Stimulated activated CD8-positive, alpha-beta memory T cell treated with anti-CD3 and anti-CD28 coated beads, Interleukin-7, amount 100 ng/mL, for 48 hours (primary cell): ENCODE measurements at places on chromosomes 7 and 10.

GRCh38 chr7:95820778-95821177, 48.4 kb downstream of the DYNC1I1 start:
- DNase-seq, result no peak

GRCh38 chr10:133608855-133609254, 17.7 kb downstream of the FRG2B start:
- no peak for DNase-seq

- DNase-seq, result no peak
Measured at GRCh38 chr7:114802632-114803031, 119.3 kb upstream of the MDFIC start.

DNA sequence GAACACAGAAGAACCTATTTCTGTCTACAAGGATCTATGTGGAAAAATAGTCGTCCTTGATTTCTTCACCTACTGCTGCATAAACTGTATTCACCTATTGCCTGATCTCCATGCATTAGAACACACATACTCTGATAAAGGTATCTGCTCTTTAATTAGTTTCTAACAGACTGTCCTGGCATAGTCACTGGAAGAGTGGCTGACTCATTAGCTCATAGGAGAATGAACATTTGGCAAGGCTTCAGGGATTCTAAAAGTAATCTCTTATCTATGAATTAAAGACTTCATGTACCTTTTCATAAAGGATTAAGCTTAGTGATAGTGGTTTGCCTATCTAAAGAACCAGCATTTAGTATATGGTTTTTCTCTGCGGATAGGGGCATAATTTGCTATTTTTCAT, 4.1 kb downstream of the NHLRC2 start:
- no peak for DNase-seq

GRCh38 chr7:100266576-100267354, 40.7 kb upstream of the SPDYE3 start:
- no peak for DNase-seq

- DNase-seq, result no peak
Measured at GRCh38 chr10:109173121-109173520, 750.2 kb downstream of the XPNPEP1 start.

- DNase-seq, result no peak
Measured at GRCh38 chr10:60176925-60177324, 212.8 kb downstream of the ANK3 start.

DNA sequence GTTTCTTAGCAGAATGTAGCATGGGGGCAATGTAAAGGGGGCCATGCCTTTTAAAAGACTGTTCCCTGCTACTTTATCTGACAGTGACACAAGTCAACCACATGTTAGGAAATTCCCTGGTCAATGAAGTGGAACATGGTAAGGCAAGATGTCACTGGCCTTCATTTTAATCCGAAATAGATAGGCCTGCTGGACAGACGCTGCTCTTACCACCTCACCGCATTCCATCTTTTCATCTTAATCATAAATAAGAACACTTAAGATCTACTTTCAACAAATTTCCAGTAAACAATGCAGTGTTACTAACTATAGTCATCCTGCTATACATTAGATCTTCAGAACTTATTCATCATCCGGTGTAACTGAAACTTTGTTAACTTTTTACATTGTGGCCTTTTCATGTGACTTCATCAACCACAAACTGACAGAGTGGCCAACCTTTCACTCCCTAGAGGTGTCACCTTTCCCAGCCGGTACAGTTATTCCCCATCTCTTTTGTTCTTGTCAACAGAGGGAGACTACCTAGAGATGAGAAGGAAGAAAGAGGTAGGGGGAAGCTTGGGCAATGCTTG, 15.6 kb downstream of the ASB4 start:
- DNase-seq, result no peak

GRCh38 chr7:45716380-45717203, 142.4 kb downstream of the ADCY1 start:
- DNase-seq, result no peak

DNA sequence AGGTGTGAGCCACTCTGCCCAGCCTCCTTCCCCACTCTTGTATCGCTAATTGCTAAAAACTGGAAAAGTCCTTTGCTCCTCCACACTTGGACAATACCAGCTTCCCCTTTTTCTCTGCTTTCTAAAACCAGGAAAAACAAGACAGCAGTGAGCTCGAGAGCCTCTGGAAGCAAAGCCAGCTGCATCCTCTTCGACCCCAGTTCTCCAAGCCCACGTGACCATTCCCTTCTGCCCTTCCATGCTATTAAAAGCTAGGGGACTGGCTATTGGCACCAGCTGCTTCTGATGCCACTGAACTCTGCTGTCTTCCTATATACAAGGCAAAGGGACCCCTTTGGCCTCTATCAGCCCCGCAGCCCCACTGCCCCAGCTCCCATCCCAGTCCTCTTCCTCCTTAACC, 92.2 kb downstream of the SPDYE5 start:
- DNase-seq, result no peak

DNA sequence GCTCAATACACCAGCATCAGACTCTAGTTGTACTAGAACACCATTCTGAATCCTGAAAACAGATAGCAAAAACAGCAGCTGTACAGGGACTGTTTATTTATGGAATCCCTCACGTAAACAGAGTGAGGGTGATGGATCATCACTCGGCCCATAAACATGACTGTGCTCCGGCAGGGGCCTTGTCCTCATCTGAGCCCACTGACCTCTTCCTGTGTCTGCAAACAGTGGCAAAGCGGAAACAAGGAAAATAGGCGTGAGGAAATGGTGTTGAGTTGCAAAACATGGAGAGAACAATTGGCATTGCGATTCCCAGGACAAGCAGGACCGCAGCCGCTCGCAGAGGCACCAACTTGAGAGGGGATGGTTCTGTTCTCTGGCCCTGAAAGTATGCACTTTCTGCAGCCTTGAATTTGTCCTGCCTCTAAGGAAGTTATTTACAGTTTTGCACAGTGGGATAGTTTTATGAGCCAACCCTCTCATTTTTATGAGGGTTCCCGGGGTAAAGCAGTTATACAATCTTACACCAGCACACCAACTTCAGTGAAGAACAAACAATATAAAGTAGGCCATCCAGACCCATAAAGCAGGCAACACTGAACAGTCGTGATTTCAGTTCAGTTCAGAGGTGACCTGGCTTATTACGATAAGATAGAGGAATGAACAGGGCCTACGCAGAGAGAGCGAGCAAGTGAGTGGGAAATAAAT, 248.0 kb upstream of the FZD8 start:
- DNase-seq, result no peak

DNA sequence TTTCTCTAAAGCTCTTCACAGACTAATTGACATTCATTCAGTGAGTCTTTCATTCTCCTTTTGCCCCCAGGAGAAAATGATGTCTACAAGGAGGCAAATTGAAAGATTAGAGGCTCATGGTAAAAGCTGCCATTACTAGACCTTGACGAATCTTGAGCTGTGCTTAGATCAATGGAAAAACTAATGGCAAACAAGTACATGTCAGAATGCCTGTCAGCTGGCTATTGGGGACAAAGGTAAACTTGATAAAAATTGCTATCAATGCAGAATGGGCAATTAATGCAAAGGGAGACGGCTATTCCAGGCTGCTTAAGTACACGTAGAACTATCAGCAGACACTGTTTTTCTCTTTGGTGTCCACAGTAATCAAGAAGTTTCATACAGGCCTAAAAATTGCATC, 3.3 kb downstream of the ASAH2 start:
- DNase-seq, result no peak

- no peak for DNase-seq
Measured at GRCh38 chr10:3056280-3057037, 10.9 kb upstream of the PFKP start.

GRCh38 chr7:64541438-64542359, 21.2 kb downstream of the ZNF680 start:
- no peak for DNase-seq
